ENCODE measurements at places on chromosomes 1 and 21. TPM values are rescaled to one million over a fixed set of nuclear protein-coding genes. Genes with fewer than 3 reads are reported as not detected.

BSND gene
- not detected for total RNA-seq

RAB25 gene
- 0.86 TPM for total RNA-seq

PLA2G2F gene
- total RNA-seq, result not detected

CEP350 gene
- total RNA-seq, result 37.6 TPM

TMEM201 gene
- total RNA-seq, result 10.7 TPM

CFAP74 gene
- not detected for total RNA-seq

SUSD4 gene
- 2.2 TPM for total RNA-seq

FAM177B gene
- not detected for total RNA-seq

NEGR1 gene
- total RNA-seq, result not detected

PLPPR5 gene
- not detected for total RNA-seq
